Small intestine (tissue), 16 donors: ENCODE measurements at places on chromosomes 7 and 10. TPM values are rescaled to one million over a fixed set of nuclear protein-coding genes. Genes with fewer than 3 reads are reported as not detected.

Gene CALHM3
- not detected for polyA plus RNA-seq

Gene SUN3
- polyA plus RNA-seq, result not detected

Gene GHRHR
- not detected for polyA plus RNA-seq

Gene ZNF212
- polyA plus RNA-seq, result 15.9 TPM

Gene LAMB1
- 190 TPM for polyA plus RNA-seq

Gene C10orf53
- not detected for polyA plus RNA-seq

Gene PARP12
- polyA plus RNA-seq, result 98.6 TPM

Gene CDH23
- 0.89 TPM for polyA plus RNA-seq

Gene AQP1
- polyA plus RNA-seq, result 17.8 TPM

Gene PRRT4
- not detected for polyA plus RNA-seq

Gene CTAGE4
- polyA plus RNA-seq, result 10.1 TPM

Gene BMPER
- not detected for polyA plus RNA-seq

Gene DCLRE1C
- polyA plus RNA-seq, result 6.2 TPM

Gene XRCC2
- polyA plus RNA-seq, result 1.9 TPM

Gene ERVW-1
- polyA plus RNA-seq, result 0.93 TPM

Gene SH2B2
- 2.5 TPM for polyA plus RNA-seq

Gene SBDS
- 309 TPM for polyA plus RNA-seq

Gene PDE6C
- not detected for polyA plus RNA-seq

Gene ARL4A
- polyA plus RNA-seq, result 48.9 TPM

Gene CDC14C
- polyA plus RNA-seq, result 0.03 TPM

Gene PON2
- 51.6 TPM for polyA plus RNA-seq

Gene DIP2C
- 3.2 TPM for polyA plus RNA-seq

Gene CHPF2
- 11.6 TPM for polyA plus RNA-seq

Gene CYP2C19
- 22.2 TPM for polyA plus RNA-seq

Gene LIPK
- not detected for polyA plus RNA-seq

Gene PHTF2
- 1.8 TPM for polyA plus RNA-seq

Gene OR2A42
- polyA plus RNA-seq, result not detected

Gene TMEM176A
- polyA plus RNA-seq, result 380 TPM

Gene TUBAL3
- 69.4 TPM for polyA plus RNA-seq

Gene SPDYE9
- not detected for polyA plus RNA-seq

Gene TEX47
- not detected for polyA plus RNA-seq

Gene UTF1
- not detected for polyA plus RNA-seq

Gene CNPY1
- polyA plus RNA-seq, result not detected

Gene SDK1
- polyA plus RNA-seq, result 5.0 TPM

Gene VENTX
- 0.19 TPM for polyA plus RNA-seq

Gene PRKAR2B
- 12.9 TPM for polyA plus RNA-seq

Gene TLL2
- not detected for polyA plus RNA-seq

Gene PSD
- polyA plus RNA-seq, result 4.4 TPM

Gene HOXA10
- polyA plus RNA-seq, result 0.06 TPM

Gene AOAH
- 12.7 TPM for polyA plus RNA-seq

Gene GPR26
- not detected for polyA plus RNA-seq

Gene VSTM2A
- polyA plus RNA-seq, result 0.10 TPM

Gene CADPS2
- 16.2 TPM for polyA plus RNA-seq

Gene NXPH1
- polyA plus RNA-seq, result 0.19 TPM

Gene CH25H
- polyA plus RNA-seq, result not detected

Gene AKR1C8
- polyA plus RNA-seq, result 0.06 TPM

Gene SMARCD3
- 16.0 TPM for polyA plus RNA-seq

Gene CDHR1
- polyA plus RNA-seq, result 0.06 TPM
